ENCODE measurements at places on chromosomes 1 and 21.

DNA sequence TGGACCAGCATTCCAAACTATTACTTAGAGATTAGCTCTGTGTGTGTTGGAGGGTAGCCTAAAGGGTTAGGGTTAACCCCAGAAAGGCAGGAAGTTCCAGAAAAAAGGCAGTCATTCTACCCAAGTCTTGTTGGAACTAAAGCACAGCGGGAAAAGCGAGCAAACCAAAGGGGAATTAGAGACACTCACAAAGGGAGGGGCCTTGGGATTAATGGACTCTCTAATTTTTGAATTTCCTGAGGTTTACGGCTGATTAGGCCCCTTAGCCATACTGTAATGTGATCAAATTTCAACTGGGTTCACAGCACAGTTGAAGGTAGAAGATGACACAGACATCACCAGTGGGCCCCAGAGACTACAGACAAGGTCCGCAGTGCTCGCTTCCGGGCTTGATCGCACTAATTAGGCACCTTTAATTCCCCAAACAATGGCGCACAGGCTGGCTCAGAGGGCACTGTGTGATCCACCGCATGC, 28.3 kb downstream of the CAPZB start:
- no peak for DNase-seq

- no peak for DNase-seq
Measured at GRCh38 chr1:158396646-158397045, 2.6 kb downstream of the OR10T2 start.

DNA sequence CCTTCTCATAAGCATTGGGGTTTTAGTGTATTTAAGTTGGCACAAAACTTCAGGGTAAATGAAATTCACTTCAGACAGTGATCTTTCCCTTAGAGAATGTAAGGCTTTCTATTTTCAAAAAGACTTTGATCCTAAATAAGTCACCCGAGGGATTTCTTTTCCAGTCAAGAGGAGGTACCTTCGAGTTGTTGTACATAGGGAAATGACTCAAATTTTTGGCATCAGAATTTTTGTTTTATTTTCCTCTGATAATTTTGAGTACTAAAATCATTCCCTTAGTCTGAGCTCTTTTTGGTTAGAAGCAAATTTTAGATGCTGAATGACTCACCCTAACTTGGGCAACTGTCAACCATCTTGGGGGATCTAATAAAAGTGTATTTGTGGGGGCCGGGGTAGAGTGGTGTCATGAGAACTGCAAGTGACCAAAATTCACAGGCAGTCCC, 193.9 kb downstream of the DHRS3 start:
- DNase-seq: no peak

GRCh38 chr1:74772945-74773344, 40.0 kb downstream of the TYW3 start:
- DNase-seq: no peak

GRCh38 chr1:169090900-169091311, 15.6 kb upstream of the ATP1B1 start:
- no peak for DNase-seq

DNA sequence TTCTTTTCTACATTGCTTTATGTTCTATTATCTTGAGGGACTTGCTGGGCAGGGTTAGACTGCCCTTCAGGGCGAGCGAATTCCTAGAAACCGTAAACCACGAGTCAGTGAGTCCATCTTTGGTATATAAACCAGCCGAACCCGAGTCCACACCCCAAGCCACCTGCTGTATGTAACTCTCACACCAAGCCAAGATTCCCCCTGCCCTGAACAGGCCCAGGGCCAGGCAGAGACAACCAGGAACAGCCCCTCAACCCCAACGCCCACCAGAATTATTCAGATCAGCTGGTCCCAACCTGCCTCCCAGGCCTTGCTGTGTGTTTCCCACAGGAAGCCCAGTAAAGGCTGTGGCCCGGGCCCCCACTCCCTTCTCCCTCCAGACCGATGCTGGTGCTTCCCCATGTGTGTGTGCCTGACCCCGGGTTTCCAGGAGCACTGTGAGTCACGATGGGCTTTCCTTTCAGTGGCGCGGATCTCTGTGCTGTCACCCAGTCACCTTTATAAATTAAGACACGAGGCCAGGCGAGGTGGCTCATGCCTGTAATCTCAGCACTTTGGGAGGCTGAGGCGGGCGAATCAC, 17.1 kb downstream of the KIF17 start:
- DNase-seq: no peak

DNA sequence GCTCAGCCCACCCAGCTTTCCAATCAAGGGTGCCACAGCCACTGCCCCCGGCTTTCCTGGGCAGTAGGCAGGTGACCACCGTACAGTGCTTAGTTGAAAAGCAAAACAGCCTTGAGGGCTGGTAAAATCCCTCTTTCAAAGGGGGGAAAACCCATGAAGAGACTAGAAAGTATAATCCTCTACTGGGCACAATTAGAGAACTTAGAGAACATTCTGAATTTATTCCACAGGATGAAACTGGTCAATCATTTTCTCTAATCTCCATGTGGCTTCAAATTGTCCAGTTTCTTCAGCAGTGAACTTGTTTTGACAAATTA, 15.3 kb upstream of the LRRC47 start:
- DNase-seq: no peak

- DNase-seq: no peak
Measured at GRCh38 chr1:28480308-28480707, 25.5 kb upstream of the RCC1 start.

- DNase-seq: no peak
Measured at GRCh38 chr1:119336848-119337247, 31.7 kb upstream of the HAO2 start.

DNA sequence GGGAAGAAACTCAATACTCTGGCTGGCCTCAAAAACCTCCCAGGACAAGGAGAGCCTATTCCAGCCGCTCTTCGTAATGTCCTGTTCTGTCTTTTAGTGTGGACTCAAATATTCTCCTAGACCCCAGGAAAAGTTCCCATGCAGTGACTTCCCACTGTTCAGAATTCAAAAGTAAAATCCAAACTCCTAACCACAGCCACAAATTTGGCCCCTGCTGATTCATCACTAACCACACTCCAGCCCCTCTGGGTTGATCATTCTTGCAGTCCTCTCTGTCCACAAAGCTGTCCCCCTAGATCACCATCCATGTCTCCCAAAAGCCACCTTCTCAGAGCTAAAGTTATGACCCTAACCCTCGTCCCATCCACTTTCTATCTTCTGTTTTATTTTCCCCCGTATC, 5.1 kb downstream of the CTNNBIP1 start:
- no peak for DNase-seq

DNA sequence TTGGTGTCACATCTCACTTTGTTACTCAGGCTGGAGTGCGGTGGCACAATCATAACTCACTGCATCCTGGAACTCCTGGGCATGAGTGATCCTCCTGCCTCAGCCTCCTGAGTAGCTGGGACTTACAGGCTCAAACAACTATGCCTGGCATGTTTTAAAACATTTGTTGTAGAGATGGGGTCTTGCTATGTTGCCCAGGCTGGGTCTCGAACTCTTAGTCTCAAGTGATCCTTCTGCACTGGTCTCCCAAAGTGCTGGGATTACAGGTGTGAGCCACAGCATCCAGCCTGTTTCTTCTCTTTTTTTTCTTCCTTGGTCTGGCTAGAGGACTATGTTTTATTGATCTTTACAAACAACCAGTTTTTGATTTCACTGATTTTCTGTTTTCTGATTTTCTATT, 64.6 kb downstream of the LHX4 start:
- no peak for DNase-seq

- no peak for DNase-seq
Measured at GRCh38 chr1:26913389-26913753, 404 bp downstream of the NR0B2 start.

DNA sequence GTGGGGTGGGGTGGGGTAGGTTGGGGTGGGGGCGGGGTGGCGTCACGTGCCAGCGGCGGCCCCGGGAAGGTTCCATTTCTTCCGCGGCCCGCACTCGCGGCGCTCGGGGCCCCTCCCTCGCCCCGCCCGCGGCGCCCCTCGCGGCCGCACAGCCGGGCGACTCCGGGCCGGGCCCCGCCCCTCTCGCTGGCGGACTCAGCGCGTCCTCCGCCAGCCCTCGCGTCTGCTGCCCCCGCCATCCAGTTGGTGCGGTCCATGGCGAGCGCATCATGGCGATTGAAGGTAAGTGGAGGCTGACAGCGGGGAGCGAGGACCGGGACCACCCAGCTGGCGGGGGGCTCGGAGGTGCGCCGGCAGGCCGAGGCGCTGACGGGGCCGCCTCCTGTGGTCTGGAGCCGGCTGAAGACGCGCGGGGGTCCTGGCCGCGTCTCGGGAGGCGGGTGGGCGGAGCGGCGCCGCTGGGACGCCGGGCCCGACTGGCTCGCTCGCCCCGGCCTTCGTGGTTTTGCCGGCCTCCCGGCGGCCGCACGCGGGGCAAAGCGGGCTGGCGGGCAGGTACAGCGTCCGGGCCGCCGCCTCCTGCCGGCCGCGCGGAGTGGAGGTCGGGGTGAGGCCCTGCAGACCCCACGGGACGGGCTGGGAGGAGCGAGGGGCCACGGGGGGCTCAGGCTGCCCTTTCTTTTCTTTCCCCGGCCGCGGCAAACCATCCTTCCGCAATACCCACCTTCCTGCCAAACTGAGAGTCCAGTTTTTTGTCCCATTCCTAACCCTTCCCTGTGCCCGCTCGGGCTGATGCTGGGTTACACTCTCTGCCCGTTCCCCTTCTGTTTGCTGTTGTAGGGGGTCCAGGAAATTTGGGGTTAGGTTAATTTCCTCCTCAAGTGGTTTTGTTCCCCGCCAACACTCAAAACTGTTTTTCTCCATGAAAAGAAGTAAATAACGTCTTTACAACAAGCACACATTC, at the start of gene SYT14:
TSS of gene SYT14 (plus strand) at position 222 of the 964 bp plus-strand sequence. CDS start at position 270, 48 bp downstream.
- no peak for DNase-seq

GRCh38 chr1:36346741-36347370, 23.4 kb upstream of the EVA1B start:
- DNase-seq: no peak

DNA sequence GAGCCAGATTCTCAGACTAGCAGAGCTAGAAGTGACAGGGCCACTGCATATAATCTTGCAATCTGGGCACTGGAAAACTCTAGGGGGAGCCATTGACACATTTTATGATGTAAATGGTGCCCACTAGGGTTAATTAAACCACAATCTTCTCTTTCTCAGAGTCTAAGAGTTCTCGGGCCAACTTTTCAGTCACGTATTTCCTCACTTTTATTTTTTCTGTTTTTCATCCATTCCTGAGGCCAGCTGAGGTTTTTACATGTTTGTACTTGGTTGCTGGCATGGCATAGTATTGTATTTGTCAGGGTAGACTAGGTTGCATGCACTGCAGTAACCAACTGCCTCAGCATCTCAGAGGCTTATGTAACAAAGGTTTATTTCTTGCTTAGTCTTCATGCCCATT, 138.2 kb downstream of the ZNF326 start:
- DNase-seq: no peak

DNA sequence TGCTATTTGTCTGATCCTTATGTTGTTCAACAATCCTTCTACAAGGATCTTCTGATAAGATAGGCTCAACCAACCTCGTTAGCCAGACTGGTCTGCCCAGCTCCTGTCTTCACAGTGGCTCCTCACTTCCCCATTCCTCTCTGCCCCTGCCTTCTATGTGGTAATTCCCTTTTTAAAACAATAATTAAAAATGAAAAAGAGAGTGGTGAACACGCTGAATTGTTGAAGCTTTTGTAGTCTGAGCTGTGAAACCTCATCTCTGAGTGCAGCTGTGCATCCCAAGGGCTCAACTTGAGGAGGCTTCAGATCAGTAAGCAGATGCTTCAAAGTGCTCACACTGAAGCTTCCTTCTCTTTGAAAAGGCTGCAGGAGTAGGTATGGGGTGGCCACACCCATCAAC, 70.7 kb upstream of the JUN start:
- DNase-seq: no peak

DNA sequence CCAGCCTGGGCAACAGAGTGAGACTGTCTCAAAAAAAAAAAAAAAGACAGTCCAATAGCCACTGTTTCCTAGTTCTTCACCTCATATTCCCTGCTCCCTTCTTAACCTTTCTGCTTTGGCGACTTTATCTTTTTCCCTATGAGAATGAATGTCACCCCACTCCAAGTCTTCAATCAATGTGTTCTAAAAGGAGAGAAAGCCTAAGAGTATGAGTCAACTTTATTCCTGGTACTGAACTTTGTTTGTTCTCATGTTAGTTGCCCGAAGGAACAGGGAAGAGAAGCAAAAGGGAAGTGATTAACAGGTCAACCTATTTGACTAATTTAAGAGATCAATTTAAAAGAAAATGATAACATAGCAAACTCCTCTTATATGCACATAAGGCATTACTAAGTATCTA, 39.9 kb upstream of the SLC16A1 start:
- DNase-seq: no peak

- DNase-seq: no peak
Measured at GRCh38 chr1:83065952-83066727, 932.8 kb downstream of the TTLL7 start.

GRCh38 chr1:36274201-36274600, 32.0 kb upstream of the SH3D21 start:
- no peak for DNase-seq

DNA sequence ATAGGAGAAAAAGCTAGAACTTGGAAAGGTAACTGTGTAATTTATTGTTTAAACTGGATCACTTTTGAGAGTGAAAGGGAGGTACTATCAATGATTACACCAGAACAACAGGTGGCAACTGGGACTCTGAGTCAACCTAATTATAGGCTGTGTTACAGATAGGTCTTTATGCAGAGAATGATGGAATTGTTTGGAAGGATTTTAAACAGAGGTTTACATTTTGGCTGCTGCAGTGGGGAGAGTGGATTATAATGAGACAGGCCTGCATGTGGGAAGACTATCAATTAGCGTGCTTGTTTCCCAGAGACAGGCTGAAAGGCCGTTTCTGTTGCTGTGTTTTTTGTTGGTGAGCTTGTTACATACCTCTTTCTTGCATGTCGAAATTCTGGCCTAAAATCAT, 432.9 kb downstream of the PLA2G4A start:
- no peak for DNase-seq

DNA sequence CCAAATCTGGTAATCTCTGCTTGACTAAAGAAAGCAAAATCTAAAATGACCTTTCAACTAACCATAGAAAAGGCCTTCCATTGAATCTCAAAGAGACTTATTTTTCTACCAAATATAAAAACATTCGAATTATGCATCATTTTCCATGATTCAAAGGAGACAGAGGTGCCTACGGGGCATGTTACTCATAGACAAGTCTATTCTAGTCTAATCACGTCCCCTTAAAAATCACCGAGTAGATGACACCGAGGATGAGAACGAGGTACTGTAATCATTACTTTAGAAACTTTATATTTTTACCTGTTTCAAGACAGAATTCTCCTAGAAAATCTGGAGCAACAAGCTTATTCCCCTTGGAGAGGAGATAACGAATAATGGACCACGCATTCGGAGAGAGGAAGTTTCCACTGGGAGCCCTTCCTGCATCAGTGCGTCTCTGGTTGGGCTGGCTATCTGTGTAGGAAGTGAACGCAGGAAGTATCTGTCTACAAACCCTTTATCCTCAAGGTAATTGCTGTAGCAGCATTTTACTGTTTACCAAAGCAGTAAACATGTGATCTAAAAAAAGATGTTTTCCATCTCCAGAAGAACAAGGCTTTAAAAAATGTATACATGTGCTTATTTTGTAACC, 9.5 kb downstream of the ERG start:
- DNase-seq: no peak

GRCh38 chr1:205376739-205377138, 20.0 kb upstream of the KLHDC8A start:
- no peak for DNase-seq

- no peak for DNase-seq
Measured at GRCh38 chr21:42461185-42461520, 34.9 kb downstream of the RSPH1 start.

GRCh38 chr1:187396226-187396625, 567.5 kb downstream of the PLA2G4A start:
- DNase-seq: no peak

- no peak for DNase-seq
Measured at GRCh38 chr1:39842836-39843235, 40.5 kb downstream of the TRIT1 start.

Data from stimulated activated CD8-positive, alpha-beta memory T cell treated with anti-CD3 and anti-CD28 coated beads, Interleukin-4, amount 100 ng/mL, for 1 hour (primary cell).